ENCODE measurements at places on chromosomes 6 and 20.

DNA sequence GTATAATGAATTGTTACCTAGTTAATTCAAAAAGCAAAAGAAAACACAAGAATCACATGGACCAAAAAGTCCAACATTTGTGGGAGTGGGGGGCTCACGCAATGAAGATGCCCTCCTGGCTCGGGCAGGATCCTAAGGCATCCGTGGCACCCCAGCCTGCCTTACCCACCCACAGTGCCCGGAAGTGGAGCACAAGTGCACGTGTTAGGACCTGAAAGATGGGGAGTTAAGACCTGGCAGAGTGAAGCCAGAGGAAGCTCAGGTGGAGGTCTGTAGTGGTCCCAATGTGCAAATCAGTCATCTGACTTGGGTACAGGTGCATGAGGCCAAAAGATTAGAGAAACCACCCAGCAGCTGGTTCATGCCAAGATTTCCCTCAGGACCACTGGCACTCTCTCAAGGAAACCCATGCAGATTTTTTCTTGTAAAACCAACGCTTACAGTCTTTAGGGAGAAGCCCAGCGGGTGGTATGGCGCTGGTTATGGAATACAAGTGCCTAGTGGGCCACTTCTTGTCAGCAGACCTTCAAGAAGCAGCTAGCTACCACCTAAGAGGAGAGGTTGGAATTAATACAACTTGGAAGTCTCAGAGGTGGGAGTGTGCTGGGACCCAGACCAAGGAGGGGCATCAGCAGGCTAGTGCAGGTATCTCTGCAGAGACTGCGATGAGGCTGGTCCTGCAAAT is 42.1 kb downstream of the BFSP1 start:
- no peak for DNase-seq

- no peak for DNase-seq
Observed at GRCh38 chr20:15854911-15855310, 718.3 kb downstream of the KIF16B start.

DNA sequence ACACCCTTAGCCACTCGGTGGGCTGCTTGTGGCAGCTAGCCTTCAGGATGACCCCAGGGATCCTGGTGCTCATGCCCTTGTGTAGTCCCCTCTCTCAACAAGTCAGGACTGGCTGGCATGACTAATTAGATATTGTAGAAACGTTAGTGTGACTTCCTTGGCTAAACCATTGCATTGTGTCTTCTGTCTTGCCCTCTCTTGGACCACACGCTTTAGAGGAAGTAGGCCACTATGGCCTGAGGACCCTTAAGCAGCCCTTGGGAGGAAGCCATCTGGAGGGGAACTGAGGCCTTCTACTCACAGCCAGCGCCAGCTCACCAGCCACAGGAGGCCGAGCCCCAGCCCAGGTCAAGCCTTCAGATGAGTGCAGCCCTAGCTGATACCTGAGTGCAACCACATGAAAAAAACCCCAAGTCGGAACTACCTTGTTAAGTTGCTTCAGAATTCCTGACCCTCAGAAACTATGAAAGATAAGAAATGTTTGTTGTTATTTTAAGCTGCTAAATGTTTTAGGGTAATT is 10.1 kb downstream of the ANGPT4 start:
- DNase-seq: no peak

- DNase-seq: no peak
Observed at GRCh38 chr20:54619181-54619580, 143.8 kb downstream of the DOK5 start.

DNA sequence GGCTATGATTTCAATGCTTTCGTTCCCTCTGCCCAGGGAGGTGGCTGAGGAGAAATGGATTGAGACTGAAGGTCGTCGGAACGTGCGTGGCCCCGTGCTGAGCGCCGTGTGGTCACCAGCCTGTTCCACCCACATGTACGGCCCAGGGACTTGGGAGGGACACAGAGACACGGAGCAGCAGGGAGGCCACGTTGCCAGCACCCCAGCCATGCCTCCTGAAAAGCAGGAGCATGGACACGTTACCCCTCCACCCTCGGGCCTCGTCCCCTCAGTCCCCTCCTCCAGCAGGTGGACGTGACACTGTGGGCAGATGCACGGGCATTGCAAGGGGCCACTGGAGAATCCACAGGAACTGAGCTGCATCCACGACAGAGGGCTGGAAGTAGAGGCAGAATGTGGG is 133.1 kb upstream of the CST7 start:
- DNase-seq: no peak

GRCh38 chr6:5567352-5567751 is 306.0 kb downstream of the FARS2 start:
- no peak for DNase-seq

DNA sequence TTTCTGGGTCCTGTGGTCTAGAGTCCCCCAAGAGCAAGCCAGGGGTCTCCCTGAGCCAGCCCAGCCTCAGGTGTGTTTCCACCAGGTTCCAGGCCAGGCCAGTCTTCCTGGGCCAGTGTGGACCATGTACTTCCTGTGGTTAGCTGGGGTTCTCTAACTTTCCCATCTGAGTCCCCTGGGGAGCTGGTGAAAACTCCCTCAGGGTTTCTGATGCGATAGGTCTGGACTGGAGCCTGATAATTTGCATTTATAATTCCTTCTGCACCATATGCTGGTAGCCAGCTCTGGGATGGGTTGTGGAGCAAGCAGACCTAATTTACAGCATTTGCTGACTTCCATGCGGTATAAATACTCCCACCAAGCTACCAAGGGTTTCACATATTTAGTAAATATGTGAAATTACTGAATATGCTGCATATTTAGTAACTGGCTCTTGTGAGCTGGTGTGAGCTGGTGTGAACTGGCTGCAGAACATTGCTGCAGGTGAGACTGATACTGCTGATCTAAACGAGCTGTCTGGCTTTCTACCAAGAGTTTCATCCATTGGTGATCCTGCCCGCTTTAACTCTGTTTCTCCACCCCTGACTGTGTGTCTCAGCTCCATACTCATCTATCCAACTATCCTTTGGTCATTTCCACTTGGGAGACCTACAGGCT is 62.6 kb downstream of the RIN2 start:
- no peak for DNase-seq

DNA sequence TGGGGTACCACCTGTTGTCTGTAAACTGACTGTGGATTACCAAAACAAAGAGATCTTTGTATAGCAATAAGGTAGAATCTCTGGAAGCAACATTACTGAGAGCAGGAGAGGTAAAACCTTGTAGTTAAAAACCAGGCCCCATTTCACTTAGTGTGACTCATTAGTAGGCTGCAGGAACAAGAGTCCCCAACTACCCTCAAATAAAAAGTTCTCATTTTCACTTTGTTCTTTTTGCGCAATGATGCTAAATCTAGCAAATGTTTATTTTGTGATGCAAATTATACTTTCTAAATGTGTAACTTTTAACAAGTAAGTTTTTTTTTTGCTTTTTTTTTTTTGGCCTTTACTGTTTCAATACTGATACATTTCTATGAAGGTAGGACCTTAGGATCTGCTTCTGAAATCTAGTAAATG is 67.1 kb downstream of the ESF1 start:
- peak; percentile 25 for DNase-seq

GRCh38 chr20:50577175-50578018 is 67.2 kb downstream of the PTPN1 start:
- DNase-seq: no peak

DNA sequence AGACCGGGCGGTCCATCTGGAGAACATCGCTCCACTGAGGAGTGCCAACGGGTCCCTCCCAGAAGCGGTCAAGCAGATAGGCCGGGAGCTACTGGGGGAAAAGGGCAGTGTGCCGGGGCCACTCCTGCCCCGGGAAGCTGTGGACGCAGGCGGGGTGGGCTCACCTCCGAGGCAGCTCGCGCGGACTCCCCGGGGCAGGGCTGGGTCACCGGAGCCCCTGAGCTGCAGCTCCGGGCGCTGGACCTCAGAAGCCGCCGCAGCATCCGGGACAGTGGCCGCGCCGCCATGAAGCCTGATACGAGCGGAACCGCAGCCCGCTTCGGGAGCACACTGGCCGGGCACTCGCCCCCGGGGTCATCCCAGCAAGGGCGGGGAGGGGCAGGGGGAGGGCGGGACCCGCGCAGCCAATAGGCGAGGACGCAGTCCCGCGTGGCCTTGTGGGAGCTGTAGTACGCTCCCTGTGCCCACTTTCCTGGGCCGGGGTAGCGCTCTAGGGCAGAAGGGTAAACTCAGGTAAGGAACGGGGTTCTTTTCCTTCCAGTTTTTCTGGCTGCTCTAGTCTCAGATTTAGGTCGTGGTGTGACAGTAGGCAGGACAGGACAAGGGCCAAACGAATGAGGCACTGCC is at the start of gene MOCS1:
Gene MOCS1, minus strand, starts transcription at position 332 of the 627 bp plus-strand sequence. Its CDS starts 45 bp downstream, at position 287.
- DNase-seq: no peak
